Stimulated activated CD8-positive, alpha-beta memory T cell treated with anti-CD3 and anti-CD28 coated beads, Interleukin-2, amount 100 ng/mL, for 1 hour (primary cell): ENCODE measurements at places on chromosomes 16 and 17.

GRCh38 chr16:14586637-14587305 lies 43.3 kb downstream of the PARN start:
- no peak for DNase-seq

- DNase-seq: no peak
These were observed 44.0 kb upstream of the NACA2 start for GRCh38 chr17:61634942-61635538.

- no peak for DNase-seq
These were observed 299.7 kb downstream of the C16orf95 start for GRCh38 chr16:87017371-87018012.

GRCh38 chr16:22008215-22009059 lies 526 bp downstream of the MOSMO start:
- no peak for DNase-seq

- no peak for DNase-seq
These were observed 8.6 kb downstream of the MAPT start for GRCh38 chr17:45902892-45903346.

DNA sequence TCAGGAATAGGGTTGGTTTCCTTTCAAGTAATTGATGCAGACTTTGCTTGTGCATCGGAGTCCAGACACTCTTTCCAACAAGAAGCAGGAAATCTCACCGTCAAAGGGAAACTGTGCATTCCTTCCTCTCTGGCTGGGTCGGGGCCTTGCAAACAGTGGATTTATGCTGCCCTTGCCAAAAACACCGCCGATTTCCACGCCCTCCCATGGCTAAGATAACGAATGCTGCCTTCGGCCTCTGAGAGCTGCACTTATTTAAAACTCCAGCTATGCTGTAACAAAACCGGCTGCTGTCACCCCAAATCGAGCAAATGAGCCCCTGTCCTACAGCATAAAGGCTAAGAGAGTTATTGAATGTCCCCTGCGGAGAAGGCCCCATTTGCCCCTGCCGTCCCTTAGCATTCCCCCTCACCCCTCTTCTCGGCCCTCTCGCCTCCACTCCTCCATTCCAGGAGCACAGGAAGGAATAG lies 275.5 kb upstream of the IRX5 start:
- no peak for DNase-seq

DNA sequence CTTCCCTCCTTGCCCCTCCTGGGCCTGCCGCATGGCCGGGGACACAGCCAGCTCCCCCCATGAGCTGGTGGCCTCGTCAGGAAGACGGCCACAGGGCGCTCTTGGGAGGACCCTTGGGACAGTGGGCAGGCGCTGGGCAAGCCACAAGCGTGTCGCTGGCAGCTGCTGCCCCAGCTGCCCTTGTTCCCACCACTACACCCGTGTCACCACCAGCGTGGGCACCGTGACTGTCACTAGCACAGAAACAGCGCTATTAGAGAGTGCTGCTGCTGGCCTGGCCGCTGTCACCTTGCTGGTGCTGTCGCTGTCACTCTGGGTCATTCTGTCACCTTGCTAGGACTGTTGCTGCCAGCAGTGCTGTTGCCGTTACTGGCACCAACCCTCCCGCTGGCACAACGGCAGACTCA lies 47.2 kb downstream of the ZFPM1 start:
- DNase-seq: no peak

DNA sequence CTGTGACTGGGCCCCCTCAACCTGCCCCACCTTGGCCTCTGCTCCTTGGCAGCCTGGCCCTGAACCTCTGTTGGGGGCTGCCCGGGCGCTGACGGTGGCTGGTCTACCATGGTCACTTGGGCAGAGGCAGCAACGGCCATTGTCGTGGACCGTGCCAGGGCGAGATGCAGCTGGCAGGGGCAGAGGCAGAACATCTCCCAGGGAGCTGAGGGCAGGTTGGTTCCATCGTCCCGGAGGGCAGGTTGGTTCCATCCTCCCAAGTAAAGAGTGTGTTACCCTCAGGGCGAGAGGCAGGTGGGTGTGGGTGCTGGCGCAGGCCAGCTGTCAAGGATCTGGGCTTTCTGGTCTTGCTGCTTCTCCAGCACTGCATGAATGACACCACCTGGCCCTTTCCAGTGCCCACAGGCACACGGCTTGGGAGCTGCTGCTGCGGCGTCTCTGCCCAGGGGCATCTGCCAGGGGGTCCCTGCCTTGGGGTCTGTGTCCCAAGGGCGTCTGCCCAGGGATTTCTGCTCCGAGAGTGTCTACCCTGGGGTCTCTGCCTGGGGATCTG lies 12.0 kb downstream of the ACSF3 start:
- DNase-seq: no peak

GRCh38 chr17:44930667-44931066 lies 15.4 kb upstream of the GFAP start:
- no peak for DNase-seq

GRCh38 chr17:14214271-14214670 lies 22.4 kb downstream of the CDRT15 start:
- no peak for DNase-seq

GRCh38 chr16:67703626-67704025 lies 15.5 kb downstream of the GFOD2 start:
- DNase-seq: no peak

GRCh38 chr16:29315916-29316517 lies 90.5 kb downstream of the NPIPB11 start:
- DNase-seq: no peak

DNA sequence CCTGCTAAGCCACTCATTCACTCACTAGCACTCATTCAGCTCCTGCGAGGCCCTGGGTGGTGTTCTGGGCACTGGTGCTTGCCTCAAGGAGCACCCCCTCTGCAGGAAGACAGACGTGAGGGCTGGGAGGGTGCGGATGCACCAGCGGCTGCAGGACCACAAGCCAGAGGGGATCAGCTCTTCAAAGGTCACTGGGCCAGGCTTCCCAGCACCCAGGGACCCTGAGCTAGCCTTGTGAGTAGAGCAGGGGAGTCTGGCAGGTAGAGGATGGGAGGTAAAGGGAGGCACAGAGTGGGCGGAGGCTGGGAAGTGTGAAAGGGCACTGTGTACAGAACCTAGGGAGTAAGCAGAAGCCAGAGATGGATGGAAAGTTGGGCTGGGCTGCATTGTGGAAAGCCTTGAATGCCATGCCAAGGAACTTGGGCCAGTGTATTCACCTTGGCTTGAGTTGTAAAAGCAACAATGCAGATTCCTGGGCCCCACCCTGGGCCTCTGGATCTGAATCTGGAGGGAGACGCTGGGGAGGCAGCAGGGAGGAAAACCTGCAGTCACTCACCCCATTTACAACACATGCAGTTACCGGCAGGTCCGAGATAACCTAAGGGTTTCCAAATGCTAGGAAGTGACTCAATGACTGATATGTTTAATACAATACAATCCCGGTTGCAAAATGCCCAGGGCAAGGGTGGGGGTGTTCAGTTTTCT lies 1.7 kb downstream of the IL4R start:
- no peak for DNase-seq

DNA sequence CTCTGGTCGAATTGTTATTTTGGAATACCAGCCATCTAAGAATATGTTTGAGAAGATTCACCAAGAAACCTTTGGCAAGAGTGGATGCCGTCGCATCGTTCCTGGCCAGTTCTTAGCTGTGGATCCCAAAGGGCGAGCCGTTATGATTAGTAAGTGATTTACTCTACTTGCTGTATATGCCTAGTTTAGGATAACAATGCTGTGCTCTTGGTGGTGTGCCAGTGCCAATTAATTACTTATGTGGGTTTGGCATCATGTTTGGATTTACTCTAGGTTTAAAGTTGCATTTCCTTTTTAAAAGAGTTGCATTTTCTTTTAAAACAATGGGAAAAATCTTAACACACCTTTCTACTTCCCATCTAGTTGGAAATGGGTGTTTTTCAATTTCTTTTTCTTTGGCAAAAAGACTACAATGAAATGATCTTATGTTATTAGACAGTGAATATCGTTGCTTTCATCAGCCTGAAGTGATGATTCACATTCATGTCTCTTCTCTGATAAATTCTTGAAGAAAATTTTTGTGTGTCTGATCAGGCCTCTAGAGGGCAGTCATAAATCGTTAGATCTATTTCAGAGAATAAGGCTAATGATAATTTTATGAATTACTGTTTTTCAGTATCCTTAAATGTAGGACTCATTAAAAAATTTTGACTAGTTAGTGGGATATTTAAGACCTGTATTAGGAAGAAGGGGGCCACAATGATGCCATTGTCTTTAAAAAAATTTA lies 5.6 kb downstream of the SF3B3 start:
- DNase-seq: no peak

DNA sequence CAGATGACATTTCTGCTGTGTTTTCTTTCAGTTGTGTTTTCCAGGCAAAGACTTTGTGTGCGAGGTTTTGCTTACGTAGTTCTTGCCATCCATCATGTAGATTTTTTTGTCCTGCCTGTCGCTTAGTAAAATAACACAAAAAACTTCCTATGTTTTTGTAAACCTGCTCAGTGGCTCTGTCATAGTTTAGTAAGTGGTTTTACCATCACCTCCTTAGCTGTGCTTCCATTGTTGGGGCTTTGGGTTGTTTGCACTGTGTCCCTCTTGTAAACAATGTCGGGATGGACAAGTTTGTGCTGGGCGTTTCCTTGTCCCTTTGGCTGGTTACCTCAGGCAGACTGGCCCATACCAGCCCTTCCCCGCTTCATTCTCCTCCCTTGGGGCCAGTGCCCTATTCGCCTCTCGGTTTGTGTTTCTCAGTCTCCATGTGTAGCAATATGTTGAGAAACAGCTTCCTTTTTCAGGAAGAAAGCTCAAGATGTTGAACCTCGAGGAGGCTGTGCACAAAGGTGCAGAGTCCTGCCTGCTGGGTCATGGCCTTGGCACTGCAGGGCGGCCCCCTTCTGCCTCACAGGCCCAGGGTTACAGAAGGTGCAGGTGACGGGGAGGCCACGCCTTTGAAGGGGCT lies 74.6 kb downstream of the KSR1 start:
- no peak for DNase-seq

DNA sequence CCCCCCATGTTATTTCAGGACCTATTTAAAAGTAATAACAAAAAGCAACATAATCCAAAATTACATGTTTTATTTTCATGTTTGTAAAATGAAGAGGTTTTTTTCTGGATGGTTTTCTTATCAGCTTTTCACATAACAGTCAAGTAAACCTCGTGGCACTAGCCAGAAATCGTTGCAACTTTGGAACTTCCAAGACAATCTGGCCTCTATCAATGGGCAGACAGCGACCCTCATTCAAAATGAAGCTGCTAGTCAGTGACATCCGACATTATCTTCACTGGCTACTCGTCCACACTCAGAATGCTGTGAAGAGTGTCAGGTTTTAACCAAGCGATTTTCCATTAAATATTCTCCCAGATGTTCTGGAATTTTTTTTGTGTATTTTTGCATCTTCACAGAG lies 22.7 kb downstream of the ZNF652 start:
- no peak for DNase-seq

GRCh38 chr17:81073967-81074839 lies 39.3 kb downstream of the BAIAP2 start:
- no peak for DNase-seq

DNA sequence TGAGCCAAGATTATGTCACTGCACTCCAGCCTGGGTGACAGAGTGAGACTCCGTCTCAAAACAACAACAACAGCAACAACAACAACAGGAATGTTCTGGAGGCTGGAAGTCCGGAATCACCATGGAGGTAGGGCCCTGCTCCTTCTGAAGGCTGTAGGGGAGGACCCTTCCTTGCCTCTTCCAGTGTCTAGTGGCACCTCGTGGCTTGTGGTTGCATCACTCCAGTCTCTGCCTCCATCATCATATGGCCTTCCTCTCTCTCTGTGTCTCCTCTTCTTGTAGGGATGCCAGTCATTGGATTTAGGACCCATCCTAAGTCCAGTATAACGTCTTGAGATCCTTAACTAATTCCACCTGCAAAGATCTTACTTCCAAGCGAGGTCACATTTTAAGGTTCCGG lies 14.0 kb downstream of the NAGPA start:
- no peak for DNase-seq

GRCh38 chr16:3056336-3057180 lies 8.9 kb upstream of the IL32 start:
- DNase-seq: no peak
